ENCODE measurements at places on chromosomes 3 and 15.

- no peak for DNase-seq
Observed at GRCh38 chr3:172096881-172097420, 57.6 kb downstream of the FNDC3B start.

- DNase-seq: no peak
Observed at GRCh38 chr15:38631119-38632075, 66.8 kb upstream of the RASGRP1 start.

GRCh38 chr15:28890711-28891495, 5.1 kb downstream of the APBA2 start:
- DNase-seq: no peak

- no peak for DNase-seq
Observed at GRCh38 chr3:128598884-128599664, 51.5 kb downstream of the RPN1 start.

DNA sequence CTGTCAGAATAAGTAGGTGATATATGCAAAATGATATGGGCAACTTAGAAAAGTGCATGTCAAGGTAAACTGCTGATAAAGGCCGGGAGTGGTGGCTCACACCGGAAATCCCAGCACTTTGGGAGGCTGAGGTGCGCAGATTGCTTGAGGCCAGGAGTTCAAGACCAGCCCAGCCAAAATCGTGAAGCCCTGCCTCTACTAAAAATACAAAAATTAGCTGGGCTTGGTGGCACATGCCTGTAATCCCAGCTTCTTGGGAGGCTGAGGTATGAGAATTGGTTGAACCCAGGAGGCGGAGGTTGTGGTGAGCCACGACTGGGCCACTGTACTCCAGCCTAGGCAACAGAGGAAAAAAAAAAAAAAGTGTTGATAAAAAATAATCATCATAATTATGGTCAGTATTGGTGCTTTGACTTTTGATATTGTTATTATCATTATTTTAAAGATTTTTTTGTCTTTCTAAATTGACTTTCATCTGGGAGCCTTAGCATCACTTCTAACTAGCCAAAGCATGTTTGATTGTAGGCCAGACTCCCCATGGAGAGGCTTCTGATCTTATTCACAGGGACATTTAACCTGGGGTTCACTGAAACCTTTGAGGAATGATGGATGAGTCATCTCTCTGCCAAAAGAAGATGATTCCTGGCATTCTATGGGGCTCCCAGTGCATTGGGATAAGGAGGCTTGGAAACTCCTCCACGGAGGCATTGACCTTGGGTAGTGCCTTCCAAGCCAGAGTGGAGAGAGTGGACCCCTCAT, 5.6 kb downstream of the ZBTB38 start:
- DNase-seq: no peak

Measured in sigmoid colon (tissue), 7 donors.